ENCODE measurements at places on chromosomes 1 and 21. TPM values are rescaled to one million over a fixed set of nuclear protein-coding genes. Genes with fewer than 3 reads are reported as not detected.

DNA sequence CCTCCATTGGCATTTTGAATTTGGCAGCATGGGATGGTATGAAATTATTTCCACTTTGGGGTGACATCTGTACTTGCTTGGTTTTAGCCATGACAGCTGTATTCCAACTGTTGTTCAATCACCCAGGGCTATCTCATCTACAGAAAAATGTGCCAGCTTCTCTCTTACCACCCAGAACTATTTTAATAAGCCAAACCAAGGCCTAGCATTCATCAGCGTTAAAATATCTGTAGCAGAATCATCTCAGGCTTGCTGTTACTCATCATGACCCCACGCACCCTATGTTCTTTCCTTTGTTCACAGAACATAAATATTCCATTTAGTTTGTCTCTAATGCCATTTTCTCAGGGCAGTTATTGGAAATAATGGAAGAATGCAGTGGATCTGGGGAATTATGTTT lies 49.8 kb downstream of the GIPC2 start:
- no peak for DNase-seq

The CLDN17 gene
- not detected for total RNA-seq

GRCh38 chr21:42321231-42321630 lies 6.0 kb upstream of the TFF3 start:
- DNase-seq, result peak; percentile 32

- DNase-seq, result no peak
Observed at GRCh38 chr1:14321422-14321821, 277.1 kb upstream of the KAZN start.

DNA sequence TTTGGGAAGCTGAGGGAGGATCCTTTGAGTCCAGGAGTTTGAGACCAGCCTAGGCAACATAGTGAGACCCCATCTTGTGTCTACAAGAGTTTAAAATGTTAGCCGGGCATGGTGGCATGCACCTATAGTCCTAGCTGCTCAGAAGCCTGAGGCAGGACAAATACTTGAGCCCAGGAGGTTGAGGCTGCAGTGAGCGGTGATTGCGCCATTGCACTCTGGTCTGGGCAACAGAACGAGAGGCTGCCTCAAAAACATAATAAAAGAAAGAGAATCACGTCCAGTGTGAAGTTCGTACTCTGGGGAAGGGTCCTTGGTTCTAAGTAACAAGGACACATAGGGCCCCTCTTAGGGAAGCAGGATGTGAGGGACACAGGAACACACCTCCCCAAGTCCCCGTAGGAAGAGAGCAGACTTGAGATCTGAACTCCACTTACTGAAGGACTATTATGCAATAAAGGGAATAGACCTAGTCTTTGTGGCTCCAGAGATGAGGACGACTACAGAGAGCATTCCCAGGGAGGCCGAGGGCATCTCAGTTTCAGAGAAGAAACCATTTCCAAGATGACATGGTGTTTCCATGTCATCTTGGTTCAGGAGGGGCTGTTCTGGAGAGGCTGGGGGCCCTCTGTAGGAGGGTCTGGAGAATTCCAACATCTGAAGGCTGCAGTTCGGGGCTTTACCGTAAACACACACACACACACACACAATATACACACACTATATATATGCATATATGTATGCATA lies 10.8 kb upstream of the ENO1 start:
- no peak for DNase-seq
